CD4-positive, alpha-beta T cell treated with Interleukin-4 for 1 hour (primary cell): ENCODE measurements at places on chromosomes 11 and 22.

DNA sequence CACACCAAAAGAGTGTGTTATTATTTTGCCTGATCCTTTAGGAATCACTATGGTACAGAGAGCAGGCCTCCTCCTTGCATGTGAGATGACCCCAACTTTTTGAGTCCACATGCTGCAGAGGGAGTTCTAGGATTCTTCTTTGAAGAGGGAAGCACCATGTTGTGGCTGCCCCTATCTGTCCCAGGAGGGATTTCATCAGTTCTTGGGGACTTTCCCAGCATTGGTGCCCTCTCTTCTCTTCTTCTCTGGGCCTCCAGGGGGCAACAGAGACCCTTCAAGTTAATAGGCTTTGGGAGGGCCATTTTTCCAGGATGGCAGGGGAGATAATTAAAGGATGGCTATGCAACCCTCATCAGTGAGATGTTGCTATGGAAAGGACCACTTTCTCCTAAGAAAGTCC is 3.6 kb downstream of the MMP1 start:
- DNase-seq, result no peak

DNA sequence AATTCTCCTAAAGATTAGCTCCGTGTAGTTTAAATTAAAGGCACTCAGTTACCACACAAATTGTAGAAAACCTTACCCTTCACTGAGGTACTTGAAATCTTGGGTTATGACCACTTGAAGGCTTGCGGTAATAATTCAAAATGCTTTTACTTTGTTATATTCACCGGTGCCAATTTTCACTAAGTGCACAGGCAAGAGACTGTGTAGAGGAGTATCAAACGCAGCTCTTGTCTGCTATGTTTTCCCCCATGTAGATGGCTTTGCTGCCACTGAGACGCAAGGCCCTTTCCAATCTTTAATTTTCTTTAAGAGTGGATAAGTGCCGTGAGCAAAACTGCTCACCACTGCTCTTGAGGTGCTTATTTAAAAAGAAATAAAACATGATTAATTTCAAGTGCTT is 155.8 kb downstream of the CADM1 start:
- no peak for DNase-seq

GRCh38 chr22:47209547-47210023 is 447.1 kb downstream of the TBC1D22A start:
- no peak for DNase-seq

DNA sequence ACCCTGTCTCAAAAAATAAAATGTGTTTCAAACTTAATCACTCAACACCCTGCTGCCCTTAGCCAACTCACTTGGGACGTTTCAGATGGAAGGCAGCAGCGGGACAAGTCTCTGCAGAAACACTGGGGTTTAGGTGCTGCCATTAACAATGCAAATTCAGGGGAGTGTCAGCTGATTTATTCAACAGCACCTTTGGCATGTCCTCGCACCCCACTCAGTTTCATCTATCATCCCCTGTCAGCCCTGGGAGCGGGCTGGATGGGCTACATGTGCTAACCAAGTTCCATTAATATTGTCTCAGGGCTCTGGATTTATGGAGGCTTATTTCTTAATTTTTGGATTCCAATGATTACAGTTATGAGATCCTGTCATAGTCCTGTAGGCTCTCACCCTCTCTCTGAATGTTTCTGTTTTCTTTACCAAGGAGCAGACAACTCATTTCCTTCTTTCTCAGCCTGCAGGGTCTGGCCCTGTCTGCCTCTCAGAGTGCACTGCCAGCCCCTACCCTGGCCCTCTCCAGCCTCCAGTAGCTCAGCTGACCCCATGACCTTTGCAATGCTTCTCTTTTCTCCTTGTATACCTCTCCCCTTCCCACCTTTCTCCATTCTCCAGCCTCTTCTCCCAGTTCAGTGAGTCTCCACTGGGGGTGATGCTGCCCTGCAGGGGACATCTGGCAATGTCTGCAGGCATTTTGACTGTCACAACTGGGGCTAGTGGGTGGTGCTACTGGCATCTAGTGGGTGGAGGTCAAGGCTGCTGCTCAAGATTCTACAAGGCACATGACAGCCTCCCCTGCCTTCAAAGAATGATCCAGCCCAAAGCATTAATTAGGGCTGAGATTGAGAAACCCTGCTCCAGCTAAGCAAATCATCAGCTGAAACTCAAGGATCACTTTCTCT is 79.0 kb downstream of the APIP start:
- DNase-seq, result no peak
